Hematopoietic multipotent progenitor cell treated with erythropoietin and hydrocortisone succinate and interleukin-3 and kit ligand, for 4 days (in vitro differentiated cells): ENCODE measurements at places on chromosomes 12 and 14.

DNA sequence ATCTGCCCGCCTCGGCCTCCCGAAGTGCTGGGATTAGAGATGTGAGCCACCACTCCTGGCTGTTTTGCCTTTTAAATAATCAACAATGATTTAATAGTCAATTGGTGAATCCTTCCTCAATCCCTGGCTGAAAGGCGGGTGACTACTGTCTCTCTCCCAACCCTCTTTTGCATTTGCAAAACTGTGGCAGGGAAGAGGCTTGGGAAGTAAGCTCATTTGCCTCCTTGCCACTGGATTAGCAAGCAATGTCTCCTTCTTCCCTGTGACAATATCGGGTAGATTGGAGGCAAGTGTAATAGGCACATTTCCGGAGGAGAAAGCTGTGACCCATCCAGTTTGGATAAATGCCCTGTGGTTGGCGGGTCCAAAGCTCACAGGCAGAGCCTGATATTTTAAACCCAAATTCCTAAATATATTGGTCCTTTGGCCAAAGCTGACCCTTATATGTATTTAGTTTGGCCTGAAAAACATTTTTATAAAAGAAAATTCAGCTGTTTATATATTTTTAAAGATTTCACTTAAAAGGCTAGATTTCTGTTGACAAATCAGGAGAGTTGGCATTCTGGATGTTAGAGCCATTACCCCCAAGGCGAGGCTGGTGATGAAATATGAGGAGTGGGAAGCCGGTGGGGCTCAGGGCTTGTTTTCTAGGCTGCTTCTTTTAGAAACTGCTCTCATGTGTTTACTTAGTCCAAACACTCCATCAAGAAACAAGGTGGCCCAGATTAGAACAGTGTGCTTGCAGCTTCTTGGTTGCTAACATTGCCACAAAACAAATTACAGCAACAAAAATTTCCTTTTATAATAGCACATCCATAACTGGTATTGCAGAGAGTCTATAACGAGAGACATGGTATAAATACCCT is 646.9 kb upstream of the TMEM132C start:
- no peak for DNase-seq

GRCh38 chr12:120283318-120283717 is 8.4 kb downstream of the RNU4-2 start:
- no peak for DNase-seq

GRCh38 chr12:50101663-50102062 is 2.1 kb upstream of the GPD1 start:
- peak; percentile 49 for DNase-seq

- DNase-seq = no peak
These were observed 69.3 kb downstream of the EID3 start for GRCh38 chr12:104372721-104373335.

- DNase-seq = no peak
These were observed 269.4 kb upstream of the ALG10 start for GRCh38 chr12:33752854-33753253.

- DNase-seq = no peak
These were observed 70.7 kb downstream of the MED13L start for GRCh38 chr12:116206828-116207227.

GRCh38 chr14:24971255-24971654 is 78.7 kb downstream of the STXBP6 start:
- DNase-seq = no peak

DNA sequence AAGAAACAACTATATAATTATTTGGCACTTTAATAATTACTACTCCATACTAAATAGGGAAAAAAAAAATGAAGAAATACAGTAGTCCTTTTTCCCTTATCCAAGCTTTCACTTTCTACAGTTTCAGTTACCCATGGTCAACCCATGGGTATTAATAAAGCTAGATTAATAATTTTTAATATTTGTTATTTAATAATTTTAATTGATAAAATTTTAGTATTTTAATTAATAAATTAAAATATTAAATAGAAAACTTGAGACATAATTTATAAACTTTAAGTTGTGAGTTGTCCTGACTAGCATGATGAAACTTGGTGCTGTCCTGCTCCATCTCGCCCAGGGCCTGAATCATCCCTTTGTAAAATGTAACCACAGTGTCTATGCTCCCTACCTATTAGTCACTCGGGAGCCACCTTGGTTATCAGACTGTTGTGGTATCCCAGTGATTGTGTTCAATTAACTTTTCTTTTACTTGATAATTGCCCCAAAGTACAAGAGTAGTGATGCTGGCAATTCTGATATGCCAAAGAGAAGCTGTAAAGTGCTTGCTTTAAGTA is 71.8 kb downstream of the PAWR start:
- no peak for DNase-seq

- no peak for DNase-seq
These were observed 60.9 kb downstream of the ELK3 start for GRCh38 chr12:96255077-96255476.

DNA sequence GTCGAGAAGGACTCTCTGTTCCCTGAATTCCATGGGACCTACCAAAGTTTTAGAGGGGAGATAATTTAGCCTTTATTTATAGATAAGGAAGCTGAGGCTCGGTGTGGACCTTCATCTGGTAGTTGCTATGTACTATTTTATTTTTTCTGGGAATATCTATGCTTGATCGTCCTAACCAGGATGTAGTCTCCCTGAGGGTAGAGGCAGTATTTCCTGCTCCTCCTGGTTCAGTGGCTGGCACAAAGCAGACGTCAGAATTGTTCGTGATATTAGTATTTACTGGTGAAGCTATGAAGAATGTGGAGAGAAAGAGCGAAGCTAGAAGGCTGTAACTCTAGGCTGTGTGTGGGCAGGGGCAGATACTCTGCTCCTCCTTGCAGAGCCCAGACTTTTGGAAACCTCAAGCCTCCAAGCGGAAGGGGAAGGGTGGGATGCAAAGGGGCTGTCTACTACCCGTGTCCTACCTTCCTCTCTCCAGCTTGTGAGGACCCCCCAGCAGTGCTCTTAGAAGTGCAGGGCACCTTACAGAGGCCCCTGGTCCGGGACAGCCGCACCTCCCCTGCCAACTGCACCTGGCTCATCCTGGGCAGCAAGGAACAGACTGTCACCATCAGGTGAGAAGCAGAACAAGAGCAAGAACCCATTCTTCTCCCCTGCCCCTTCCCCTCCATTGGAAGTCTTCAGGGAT is 1.4 kb downstream of the LRP10 start:
- no peak for DNase-seq

- DNase-seq = no peak
These were observed 110.5 kb downstream of the IGF1 start for GRCh38 chr12:102369876-102370275.
